ENCODE measurements at places on chromosomes 7 and 10.

DNA sequence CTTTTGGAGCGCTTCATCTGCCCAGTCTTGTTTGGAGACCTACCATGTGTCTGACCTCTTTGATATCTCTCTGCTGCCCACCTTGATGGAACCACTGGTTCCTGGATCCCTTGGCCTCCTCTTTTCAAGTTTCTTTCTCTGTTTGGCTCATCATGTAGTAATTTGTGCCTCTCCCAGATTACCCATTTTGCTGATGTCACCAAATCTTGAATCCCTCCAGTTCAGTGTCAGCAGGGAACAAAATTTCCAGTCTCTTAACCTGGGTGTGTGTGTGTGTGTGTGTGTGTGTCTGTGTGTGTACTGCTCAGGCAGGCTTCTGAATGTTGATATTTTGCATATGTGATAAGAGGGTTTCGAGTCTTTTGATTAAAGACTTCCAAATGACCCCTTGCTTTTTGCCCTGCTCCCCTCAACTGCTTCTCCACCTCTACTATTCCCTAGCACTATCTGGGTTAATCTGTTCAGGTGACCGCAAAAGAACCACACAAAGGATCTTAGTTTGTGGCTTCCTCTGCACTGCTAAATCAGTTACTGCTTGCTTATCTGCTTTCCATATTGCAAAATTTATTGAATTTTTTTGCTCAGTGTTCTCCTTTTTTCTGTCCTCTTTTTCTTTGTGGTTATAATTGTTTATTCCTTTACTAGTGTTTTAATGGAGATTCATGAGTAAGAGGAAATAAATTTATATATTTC, 25.7 kb downstream of the MYO3A start:
- no peak for DNase-seq

- peak; percentile 39 for DNase-seq
Observed at GRCh38 chr7:36986948-36987724, 262.8 kb upstream of the AOAH start.

DNA sequence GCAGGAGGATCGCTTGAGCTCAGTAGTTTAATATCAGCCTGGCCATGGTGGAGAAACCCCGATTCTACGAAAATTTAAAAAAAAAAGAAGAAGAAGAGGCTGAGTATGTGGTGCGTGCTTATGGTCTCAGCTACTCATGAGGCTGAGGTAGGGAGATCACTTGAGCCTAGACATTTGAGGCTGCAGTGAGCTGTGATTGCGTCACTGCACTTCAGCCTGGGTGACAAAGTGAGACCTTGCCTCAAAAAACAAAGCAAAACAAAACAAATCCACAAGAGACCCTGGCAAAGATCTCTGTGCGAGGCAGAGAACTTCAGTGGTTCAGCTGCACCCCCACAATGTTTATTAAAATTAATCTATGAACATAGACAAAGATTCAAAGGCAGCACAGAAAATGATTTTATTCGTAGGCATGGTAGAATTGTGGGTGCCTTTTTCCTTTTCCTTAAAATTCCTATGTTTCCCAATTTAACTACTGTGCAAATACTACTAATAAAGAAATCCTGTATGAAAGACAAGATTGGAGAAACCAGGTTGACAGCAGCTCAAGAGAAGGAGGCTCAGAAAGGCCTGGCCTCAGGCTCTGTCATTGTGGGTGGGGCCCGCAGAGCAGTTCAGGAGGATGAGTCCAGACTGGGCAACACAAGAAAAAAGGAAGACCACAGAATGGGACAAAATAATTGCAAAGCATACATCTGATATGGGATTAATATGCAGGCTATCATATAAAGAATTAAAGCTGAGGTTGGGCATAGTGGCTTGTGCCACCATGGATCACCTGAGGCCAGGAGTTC, 24.5 kb upstream of the PURB start:
- DNase-seq = no peak

- no peak for DNase-seq
Observed at GRCh38 chr10:51604579-51604978, 94.8 kb downstream of the CSTF2T start.

GRCh38 chr10:104076743-104077160, 8.9 kb downstream of the COL17A1 start:
- DNase-seq = peak; percentile 31

- no peak for DNase-seq
Observed at GRCh38 chr7:44291066-44291732, 34.2 kb downstream of the CAMK2B start.

- no peak for DNase-seq
Observed at GRCh38 chr7:90178166-90178565, 23.9 kb downstream of the STEAP1 start.

GRCh38 chr7:155867734-155868400, 55.6 kb upstream of the SHH start:
- no peak for DNase-seq

DNA sequence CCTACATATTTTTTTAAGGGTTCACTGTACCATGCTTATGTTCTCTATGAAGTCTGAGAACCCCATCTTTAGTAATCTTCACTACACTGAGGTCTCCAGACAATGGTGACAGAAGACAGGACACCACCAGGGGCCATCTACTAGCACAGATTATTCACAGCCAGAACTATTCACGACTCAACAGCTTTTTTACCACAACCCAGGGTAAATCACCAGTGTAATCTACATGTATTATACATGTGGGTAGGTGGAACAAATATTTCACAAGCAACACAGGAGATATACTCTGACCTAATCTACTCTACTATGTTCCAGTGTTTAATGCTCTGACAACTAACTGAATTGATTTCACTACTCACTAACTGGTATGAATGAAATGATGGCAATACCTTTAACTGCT, 136.1 kb downstream of the ELMO1 start:
- DNase-seq = no peak

- no peak for DNase-seq
Observed at GRCh38 chr7:16944936-16945335, 63.2 kb upstream of the AGR3 start.

- no peak for DNase-seq
Observed at GRCh38 chr7:2242541-2243429, 759 bp downstream of the NUDT1 start.

- no peak for DNase-seq
Observed at GRCh38 chr10:62732841-62733653, 71.5 kb upstream of the ADO start.

DNA sequence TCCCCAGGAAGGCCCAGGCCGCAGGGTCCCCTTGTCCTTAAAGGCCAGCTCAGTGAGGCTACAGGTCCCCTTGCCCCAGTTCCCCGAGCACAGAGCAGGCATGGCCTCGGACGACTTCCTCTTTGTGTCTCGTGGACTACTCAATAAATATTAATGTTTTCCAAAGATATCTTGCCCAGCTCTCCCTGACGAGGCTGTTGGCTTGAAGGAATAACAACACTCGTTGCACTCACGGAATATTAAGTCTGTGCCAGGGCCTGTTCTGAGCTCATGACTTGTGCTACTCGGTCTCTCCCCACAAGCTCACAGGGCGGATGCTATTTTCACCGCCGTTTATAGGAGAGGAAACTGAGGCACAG, 68.2 kb downstream of the CUX1 start:
- no peak for DNase-seq

DNA sequence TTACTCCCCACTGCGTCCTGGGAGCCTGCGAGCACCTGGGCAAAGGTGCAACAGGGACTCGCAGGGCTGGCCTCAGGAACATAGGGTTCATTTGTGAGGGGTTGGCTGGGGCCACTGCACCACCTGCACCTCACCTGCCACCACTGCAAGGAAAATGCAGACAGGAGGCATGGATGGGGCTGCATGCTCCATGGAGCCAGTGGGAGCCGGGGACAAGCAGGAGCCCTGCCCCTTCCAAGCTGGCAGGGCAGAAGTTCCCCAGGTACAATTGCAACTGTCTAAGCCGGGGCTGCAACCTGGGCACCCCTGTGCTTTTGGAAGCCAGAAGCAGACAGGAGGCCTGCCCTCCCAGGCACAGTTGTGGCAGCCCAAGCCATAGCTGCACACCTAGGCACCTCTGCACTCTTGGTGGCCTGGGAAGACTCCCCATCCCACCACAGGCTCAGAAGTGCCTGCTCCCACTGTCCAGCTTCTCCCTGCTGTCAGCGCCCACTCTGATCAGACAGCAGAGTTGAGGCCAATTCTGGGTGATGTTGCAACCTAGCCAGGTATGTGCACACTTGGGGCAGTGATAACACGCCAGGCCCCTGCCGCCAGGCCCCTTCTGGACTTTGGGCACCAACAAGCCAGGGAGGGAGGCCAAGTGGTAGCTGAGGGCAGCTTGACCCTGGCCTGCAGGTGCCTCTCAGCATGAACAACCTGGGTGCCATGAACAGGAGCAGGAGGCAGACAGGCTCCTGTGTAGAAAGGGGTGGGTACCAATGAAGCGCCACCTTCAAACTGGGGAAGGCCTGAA, 58.2 kb downstream of the TMEM106B start:
- DNase-seq = no peak

DNA sequence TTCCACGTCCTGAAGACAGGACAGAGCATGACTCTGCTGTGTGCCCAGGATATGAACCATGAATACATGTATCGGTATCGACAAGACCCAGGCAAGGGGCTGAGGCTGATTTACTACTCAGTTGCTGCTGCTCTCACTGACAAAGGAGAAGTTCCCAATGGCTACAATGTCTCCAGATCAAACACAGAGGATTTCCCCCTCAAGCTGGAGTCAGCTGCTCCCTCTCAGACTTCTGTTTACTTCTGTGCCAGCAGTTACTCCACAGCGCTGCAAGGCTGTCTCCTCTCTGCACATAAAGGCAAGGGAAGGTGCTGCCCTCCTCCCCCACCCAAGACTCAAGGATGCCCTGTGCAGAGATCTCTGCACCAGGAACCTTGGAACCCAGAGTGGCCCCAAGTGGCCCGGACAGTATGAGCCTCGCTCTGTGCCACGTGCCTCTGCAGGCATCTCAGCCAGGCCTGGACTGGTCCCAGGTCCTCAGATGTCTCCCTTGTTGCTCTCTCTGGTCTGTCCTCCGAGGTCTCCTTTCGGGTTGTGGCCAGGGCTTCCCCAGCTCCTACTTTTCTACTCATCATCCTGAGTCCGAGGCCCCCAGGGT, 230.3 kb upstream of the PRSS58 start:
- DNase-seq = no peak

DNA sequence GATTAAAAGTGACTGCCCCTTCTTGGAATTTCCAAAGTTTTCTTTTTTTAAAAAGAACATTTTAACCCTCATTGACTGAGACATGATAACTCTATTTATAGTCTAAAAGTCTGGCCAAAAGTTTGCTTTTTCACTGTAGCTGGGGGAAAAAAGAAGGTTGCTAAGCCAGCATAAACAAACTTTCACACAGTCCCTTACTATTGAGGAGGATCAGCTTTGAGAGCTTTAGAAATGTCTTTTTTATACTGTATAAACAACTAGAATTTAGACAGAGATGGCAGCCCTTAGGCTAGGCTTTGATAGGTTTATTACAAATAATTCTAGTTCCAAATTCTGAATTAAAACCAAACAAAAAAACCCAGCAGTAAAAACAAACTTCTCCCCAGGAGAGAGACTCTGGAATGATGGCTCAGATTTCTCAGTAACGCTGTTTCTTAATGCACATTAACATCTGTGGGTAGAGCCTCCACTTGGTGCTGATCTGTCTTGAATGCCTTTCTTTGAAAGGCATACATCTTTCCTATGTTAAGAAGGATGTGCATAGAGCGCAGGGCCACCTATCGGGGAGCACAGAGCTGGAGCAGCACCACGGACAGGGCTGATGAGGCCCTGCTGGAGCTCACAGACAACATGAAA, 100.9 kb upstream of the PDLIM1 start:
- DNase-seq = peak; percentile 38

- DNase-seq = no peak
Observed at GRCh38 chr7:142488842-142489241, 231.0 kb upstream of the PRSS58 start.

GRCh38 chr10:71970869-71971268, 6.7 kb downstream of the CHST3 start:
- no peak for DNase-seq

DNA sequence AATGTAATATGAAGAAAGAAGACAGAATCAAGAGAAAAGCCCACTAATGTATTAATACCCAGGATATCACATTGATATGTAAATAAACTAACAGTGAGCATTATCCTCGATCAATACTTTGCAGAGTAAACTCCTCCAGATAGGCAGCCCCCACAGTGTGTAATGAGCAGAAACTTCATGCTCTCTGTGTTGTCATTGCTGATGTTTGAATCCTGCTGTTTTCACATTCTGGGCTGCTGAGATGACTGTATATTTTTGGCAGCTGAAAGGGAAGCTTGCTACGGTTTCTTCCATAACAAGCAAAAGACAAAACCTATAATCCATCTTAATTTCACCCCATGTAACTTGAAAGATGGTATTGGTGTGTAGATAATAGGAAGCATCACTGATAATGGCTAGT, 15.3 kb upstream of the THSD7A start:
- no peak for DNase-seq

- DNase-seq = no peak
Observed at GRCh38 chr7:7354674-7355073, 172.3 kb downstream of the C1GALT1 start.

DNA sequence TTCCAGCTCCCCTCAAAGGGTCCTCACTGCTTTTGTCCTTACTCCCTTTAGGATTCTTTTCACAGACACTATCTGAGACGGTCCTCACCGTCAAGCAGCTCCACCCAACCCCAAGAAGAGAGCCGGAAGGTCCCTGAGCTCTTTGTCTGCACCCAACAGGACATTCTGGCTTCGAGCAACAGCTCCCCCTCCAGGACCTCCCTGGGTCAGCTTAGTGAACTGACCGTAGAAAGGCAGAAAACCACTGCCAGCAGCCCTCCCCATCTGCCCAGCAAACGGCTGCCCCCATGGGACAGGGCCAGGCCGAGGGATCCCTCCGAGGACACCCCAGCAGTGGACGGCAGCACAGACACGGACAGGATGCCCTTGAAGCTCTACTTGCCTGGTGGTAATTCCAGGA, 19.9 kb downstream of the MINDY4 start:
- DNase-seq = no peak

DNA sequence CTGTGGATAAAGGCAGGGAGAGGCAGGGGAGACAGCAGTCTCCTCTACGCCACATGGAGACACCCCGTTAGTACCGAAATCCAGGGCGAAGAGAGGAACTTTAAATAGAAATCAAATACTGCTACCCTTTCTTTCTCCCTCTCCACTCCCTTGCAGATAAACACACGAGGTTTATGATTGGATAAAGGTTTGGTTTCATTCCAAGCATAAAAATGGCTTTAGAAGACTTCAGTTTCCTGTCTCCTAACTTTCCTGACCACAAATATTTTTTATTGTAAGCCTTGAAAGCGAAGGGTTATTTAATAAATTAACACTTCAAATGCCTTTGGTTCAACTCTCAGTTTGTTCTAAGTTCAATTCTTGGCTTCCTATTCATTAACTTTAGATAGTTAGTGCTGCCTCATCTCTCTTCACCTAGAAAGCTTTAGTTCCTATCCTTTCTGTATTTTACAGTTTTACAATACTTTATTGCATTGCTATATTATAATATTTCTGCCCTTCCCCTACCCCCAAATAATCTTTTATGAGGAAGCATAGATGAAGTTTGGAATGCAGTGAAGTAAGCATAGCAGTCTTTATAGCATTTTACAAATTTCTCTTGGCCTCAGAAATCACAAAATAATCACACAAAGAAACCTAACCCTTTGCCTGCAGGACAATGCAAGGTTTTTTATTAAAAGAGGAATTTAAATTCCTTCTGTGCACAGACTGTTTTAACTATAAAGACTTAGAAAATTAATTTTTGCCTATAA, 31.5 kb upstream of the ARID5B start:
- peak; percentile 35 for DNase-seq

- no peak for DNase-seq
Observed at GRCh38 chr10:6200440-6200733, 2.3 kb upstream of the PFKFB3 start.

Measured in right kidney (tissue), 9 donors.